Activated CD4-positive, alpha-beta memory T cell treated with anti-CD3 and anti-CD28 coated beads, Interleukin-2, amount 10 ng/mL, durations not matched to agents 7 days and 5 days (primary cell): ENCODE measurements at places on chromosomes 4 and X.

DNA sequence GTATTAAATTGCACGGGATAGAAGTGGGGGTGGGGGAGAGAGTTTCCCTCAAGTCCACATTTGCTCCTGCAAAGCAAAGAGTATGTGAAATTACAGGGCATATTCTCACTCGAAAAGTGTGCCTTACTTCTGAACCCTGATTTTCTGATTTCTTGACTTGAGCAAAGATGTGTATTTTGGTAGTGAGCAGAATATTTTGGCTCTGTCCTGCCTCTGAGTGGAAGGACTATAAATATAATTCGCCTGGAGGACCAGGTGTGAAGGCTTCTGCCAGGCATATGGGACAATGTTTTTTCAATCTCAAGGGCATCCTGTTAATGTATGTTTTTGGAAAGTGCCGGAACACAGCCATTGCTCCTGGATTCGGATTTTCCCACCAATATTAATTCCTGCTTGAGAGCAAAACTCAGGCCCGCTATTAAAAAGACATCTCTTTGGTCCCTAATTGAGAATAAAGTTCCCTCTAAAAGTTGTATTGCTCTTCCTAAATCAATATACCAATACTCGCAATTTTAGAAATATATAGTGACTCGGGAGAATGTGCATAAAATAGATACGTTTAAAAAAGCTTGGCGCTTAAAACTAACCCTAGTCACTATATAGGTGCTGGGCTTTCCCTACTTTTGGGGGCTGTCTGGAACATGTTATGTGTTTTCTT, 15.3 kb upstream of the PITX2 start:
- DNase-seq, result no peak

DNA sequence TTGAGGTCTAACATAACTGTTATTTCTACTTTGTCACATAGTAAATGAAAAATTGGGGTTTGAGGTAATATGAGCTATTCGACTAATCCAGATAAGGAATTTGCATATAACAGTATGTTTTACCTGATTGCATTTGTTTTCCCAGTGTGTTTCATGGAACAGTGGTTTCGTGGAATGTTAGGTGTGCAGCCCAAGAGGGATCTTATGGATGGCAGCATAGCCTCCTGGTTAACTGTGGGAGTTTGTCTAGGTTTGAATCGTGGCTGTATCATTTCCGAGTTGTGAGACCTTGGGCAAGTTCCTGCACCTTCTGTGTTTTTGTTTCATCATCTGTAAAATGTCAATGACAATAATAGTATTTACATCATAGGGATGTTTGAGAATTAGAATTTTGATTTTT, 7.9 kb downstream of the BMPR1B start:
- DNase-seq, result no peak

DNA sequence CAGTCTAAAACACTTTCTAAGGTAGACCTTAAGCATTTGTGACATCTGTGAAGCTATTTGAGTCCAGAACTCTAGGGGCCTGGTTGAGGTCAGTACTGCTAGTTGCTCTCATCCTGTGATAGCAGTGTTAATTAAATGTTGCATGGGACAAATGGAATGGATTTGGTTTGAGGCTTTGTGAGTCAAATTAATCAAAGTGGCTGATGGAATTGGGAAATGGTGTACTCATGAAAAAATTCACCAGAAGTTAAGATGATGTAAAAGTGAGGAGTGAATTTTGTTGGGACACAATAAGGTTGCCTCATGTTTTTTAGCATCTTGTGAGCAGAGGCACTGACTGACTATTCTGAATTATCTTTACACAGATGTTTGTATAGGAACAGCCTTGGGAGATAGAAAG, 99.2 kb upstream of the ARSJ start:
- no peak for DNase-seq

DNA sequence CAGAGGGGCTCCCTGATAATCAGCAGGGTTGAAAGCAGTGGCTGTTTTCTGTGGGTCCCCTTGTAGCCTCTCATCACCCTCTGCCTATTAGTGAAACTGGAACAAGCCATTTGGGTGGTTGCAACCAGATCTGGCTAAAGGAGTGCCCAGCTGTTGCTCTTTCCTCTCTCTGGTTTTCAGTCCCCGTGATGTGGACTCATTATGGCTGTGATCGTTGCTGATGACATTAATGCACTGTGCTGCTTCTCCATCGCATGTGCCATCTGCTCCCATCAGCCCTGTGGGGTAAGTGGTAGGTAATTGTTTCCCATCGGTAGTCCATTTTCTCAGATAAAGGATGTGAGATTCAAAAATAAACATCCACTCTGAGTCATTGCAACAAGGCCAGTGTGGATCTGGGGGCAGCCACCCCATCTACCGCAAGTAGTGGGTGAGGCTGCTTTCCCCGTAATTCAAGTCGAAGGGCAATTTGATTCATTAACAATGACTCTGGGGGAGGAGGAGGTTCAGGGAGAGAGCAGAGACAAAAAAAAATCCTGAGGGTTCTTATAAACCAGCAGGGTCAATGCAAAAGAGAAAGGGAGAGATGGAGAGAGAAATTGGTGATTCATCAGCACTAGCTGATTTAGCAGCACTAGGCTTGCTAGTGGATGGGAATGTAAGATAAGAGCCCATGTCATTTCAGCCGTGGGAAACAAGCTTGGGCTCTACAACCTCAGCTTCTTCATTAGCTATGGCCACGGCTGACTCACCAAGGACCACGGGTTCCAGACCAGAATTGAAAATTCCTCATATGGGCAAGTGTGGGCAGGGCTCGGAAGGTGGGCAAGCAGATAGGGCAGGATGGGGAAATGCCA, 357.8 kb downstream of the MID1IP1 start:
- no peak for DNase-seq

GRCh38 chr4:26000274-26000950, 86.4 kb downstream of the SMIM20 start:
- DNase-seq, result no peak

GRCh38 chr4:5719350-5720055, 8.5 kb downstream of the EVC start:
- no peak for DNase-seq

GRCh38 chr4:100356172-100356571, 161.7 kb downstream of the EMCN start:
- DNase-seq, result no peak

DNA sequence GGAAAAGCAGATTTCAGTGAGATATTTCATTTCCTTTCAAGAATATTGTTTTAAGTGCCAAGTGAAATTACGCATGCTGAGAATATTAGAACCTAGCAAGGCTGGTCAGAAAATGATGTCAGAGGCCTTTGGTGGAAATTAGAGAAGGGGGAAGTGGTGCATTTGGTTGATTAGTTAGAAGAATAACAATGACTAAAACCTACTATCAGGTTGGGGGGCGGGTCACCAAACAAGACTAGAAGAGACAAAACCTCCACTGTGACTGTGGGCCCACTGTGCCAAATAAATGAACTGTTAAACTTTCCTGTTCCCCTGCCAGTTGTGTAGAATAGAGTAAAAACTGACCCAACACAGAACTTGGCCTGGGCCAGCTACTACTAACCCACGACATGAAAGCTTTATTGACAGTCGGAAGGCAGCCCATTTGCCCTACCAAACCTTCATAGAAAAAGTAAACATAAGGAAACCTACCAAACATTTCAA, 2.9 kb downstream of the RAPGEF2 start:
- DNase-seq, result no peak

DNA sequence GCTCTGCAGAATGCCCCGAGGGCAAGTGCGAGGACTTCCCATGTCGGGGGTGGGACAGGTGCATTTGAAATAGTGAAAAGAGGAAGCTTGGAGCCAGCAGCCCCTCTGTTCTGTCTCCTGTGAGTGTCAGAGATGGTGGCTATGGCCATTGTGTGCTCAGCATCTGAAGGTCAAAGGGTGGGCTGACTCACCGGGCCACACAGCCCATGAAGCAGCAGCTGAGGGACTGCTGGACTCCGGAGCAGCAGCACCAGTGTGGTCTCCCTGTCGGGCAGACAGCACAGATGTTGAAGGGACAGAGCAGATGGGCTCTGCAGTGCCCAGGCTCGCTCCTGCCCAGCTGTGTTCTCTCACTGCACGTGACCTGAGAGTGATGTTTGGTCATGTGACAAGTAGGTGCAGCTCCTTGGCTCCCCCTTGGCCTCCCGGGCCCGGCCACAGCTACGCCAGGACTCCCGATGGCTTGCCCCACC, 53.5 kb downstream of the TBC1D14 start:
- no peak for DNase-seq

GRCh38 chrX:9464435-9465371, at the start of gene TBL1X:
Gene TBL1X (plus strand): TSS chrX:9465058. CDS start chrX:9653587, 188,529 bp downstream.
- DNase-seq, result peak; percentile 64

DNA sequence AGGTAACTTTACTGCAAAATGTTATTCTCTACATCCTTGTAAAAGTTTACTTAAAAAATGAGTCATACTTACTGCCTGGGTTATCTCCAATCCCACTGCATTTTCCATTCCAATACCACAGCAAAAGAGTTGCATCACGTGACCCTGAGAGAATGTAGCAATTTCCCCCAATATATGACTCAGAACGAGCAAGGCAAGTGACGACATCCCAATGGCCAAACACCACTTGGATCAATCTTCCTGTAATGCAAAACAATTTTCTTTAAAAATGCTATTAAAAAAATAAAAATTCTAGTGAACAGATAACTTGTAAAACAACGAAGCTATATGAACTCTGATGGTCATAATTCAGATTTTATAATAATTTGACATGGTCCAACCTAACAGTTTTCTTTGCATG, 224.3 kb downstream of the DCLK2 start:
- DNase-seq, result peak; percentile 21

- DNase-seq, result no peak
These were observed 77.4 kb downstream of the HPRT1 start for GRCh38 chrX:134537179-134537955.

DNA sequence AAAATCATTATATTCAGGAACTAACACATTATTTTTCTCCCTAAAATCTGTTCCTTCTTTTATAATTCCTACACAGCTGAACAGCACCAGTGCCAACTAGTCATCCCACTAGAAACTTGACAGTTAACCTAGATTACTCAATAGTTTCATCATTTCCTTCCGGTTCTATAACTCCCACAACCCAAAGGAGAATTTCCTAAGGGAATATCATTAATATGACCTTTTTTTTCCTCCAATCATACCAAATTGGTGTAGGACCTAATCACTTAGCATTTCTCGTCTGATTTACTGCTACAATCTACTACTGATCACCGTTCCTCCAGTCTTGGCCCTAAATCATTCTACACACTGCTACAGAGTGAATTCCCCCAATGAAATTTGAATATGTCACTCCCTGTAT, 45.9 kb downstream of the WDFY3 start:
- no peak for DNase-seq

- DNase-seq, result peak; percentile 39
These were observed 1.0 kb upstream of the TLR1 start for GRCh38 chr4:38805530-38806145.

GRCh38 chr4:128653527-128654444, 155.7 kb upstream of the JADE1 start:
- DNase-seq, result no peak

GRCh38 chrX:136849395-136849794, 31.1 kb downstream of the RBMX start:
- no peak for DNase-seq

GRCh38 chr4:73683033-73683432, 57.3 kb upstream of the CXCL8 start:
- no peak for DNase-seq

- no peak for DNase-seq
These were observed 71.3 kb downstream of the EVC2 start for GRCh38 chr4:5636766-5637670.

DNA sequence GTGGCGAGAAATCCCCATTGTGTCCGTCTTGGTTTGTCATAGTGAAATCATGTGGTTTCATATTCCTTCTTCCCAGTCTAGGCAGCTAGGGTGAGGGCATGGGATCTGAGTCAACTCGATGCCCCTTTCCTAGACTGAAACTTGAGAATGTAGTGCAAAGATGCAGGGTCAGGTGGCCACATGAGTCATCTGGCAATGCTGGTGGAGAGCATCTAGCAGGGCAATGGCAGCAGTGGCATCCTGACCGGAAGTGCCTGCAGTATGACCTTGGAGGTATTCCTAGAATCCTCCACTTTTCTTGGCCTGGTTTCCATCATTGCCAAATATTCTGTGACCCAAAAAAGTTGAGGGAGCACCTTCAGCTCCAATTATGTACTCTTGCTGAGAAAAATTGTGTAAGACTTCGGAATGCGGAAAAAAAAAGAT, 39.1 kb upstream of the TMEM184C start:
- no peak for DNase-seq

GRCh38 chrX:21638311-21638710, 19.8 kb downstream of the KLHL34 start:
- no peak for DNase-seq

GRCh38 chrX:133985164-133985966, at the start of gene GPC3:
Gene GPC3 (minus strand): TSS chrX:133985594.
- DNase-seq, result peak; percentile 22

DNA sequence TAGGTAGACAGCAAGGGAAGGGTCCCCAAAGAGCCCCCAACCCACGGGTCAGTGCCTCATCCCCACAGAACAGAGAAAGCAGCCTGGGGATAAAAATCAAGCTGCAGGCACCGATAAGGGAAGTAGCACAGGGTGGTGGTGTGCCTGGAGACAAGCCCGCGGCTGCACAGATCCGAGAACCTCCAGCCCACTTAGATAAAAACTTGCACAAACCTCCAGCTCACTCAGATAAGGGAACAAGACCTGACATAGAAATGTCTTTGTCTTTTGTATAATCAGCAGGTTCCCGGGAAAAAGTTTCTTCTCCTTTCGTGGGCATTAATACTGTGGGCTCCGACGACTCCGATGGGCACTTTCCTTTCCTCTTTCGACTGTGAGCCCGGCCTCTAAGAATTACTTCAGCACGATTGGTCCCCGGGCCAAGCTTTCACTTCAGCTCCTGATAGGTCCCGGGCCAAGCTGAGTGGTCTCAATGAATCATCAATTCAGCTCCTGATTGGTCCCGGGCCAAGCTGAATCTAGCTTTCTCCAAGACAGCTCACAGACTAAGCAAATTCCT, 32.4 kb downstream of the PRDX4 start:
- DNase-seq, result no peak

GRCh38 chrX:118338930-118339329, 7.0 kb upstream of the WDR44 start:
- no peak for DNase-seq

DNA sequence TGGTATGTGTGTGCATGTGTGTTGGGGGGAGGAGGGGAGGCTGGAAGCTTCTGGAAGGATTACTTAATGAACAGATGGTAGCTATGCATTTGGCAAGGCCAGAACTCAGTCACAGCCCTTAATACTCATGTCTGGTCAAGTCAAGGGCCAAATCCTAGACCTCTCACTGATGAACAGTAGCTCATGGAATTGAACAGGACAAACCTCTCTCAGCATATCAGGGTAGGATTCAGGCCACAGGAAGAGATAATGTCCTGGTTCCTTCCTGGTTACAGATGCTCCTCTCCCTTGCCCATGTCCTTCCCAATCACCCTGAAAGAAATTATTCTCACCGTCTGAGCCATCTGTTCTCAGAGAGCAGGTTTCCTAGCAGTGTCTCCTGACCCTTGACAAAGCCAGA, 165.7 kb downstream of the SOWAHB start:
- no peak for DNase-seq

DNA sequence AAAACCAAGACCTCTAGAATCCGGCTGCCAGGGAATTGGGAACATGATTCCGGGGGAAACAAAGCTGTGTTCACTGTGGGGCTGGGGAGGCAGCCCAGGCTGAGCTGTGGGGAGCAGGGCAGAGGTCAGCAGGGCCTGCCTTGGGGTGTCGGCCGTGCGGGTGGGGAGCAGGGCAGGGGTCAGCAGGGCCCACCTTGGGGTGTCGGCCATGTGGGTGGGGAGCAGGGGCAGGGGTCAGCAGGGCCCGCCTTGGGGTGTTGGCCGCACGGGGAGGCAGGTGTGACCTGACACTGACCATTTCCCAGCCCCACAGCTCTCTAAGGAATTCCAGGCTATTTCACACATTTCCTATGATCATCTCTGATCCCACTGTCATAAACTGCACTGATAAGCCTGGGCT, 45.6 kb upstream of the CPLX1 start:
- no peak for DNase-seq
